Activated CD4-positive, alpha-beta T cell treated with anti-CD3 and anti-CD28 coated beads for 4 hours (primary cell): ENCODE measurements at places on chromosomes 11 and 22.

GRCh38 chr22:43828998-43829782 lies 17.1 kb upstream of the EFCAB6 start:
- no peak for DNase-seq

DNA sequence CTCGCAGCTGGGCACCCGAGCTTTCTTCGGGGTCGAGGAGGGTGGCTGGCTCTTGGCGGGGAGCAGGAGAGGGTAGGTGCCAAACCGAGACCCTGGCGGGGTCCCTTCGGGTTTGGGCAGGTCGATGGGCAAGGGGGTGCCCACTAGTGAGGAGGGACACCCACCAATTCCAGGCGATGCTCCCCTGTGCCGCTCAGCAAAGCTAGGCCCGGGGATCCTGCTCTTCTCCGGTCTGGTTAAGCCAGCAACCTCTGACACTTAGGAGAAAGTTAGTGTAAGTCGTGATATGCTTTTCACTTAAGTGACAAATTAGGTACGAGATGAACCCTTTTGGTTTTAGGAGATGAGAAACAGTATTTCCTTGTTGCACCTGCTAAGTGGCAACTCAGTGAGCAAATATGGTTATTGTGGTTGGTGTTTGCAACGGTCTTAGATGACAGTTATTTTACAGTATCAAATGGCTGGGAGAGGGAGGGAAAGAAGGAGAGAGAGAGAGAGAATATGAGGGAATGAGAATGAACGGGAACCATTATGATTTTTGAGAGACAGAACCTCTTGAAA lies 565 bp downstream of the NUCB2 start:
- no peak for DNase-seq

GRCh38 chr11:99079576-99079975 lies 58.8 kb downstream of the CNTN5 start:
- DNase-seq: no peak

GRCh38 chr22:34502821-34503220 lies 563.1 kb upstream of the ISX start:
- no peak for DNase-seq

- peak; percentile 49 for DNase-seq
Observed at GRCh38 chr22:18091916-18092526, 14.2 kb downstream of the PEX26 start.

DNA sequence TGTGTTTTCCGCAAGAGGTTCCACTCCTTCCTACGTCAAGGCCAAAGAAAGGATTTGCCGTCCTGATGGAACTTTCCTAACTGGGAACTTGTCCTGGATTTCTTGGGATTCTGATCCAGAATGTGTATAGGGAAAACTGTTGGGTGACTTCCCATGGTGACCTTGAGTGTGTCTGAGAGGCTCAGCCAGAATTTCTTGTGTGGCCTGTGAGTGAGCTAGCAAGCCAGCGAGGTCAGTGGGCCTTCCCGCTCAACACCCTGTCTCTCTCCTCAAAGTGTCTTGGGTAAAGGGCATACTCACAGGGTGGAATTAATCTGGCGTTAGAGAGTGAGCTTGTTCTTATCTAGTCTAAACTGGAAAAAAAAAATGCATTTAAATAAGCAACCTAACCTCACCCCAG lies 20.4 kb downstream of the ZNRF3 start:
- no peak for DNase-seq

DNA sequence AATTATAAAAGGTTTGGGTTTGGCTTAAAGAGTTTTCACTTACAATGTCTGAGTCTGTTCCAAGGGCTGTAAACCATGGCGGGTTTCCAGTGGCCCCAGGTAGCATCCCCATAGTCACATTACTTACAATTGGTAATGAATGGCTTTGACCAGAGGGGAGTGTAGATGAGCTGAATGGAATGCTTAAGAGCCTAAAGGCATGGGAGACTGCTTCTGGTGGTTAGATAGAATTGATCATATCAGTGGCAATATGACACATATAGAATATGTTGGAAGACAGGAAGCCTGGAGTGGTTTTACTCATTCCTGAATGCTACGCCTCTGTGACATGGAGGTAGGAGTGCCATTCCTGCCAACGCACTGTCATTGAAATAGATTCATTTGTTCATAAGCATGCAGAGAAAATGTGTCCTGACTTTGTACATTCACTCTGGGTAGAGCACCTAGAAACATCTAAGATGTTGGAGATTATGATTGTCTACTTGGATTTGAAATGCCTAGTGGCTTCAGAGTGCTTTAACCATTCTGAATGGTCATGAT lies 183.3 kb downstream of the BLID start:
- no peak for DNase-seq

- DNase-seq: no peak
Observed at GRCh38 chr11:29448246-29448877, 568.5 kb downstream of the KCNA4 start.

- no peak for DNase-seq
Observed at GRCh38 chr11:84566671-84567070, 1060.5 kb downstream of the DLG2 start.

DNA sequence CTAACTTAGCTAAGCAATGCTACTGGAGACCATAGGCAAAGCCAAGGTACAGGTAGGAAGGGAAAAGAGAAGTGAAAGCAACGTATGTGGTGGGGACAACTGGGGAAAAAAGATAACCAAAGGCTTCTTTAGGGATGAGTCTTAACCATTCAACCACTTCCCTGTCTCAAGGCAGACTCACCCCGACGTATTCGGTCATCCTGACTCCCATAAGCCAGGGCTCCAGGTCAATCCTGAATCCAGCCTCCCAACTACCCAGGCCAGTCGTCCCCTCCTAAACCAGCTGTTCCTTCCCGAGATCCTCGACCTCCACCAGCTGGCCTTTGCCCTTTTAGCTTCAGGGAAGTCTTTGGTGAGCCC lies 330 bp downstream of the ACP2 start:
- DNase-seq: no peak

GRCh38 chr11:74570266-74571061 lies 21.9 kb upstream of the POLD3 start:
- DNase-seq: peak; percentile 12

DNA sequence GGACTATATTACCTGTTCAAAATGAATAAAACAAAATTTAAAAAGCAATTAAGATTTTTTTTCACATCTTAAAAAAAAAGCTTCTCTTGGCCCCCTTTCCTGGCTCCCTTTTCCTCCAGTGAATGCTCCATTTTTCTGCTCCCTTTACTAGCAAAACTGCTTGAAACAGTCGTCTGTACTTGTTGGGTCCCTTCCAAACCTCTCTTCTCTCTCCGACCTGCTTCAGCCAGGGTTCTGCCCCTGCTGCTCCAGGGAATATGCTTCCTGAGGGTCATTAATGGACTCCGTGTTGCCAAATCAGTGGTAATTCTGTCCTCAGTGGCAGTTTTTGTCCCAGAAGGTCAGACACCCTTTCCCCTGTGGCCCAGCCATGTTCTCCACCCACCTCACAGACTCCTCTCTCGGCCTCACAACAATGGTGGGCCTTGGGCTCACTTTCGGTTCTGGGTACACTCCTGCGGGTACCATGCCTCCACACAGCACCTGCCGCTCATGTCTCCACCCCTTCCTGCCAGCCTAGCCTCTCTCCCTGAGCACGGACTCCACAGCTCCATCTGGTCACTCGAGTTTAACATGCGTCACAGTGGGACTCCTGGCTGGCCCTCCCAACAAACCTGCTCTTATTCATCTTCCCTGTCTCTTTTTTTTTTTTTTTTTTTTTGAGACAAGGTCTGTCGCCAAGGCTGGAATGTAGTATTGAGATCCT lies 7.8 kb upstream of the POLR3H start:
- DNase-seq: no peak

GRCh38 chr22:38760477-38761201 lies 4.8 kb upstream of the SUN2 start:
- DNase-seq: no peak

- DNase-seq: no peak
Observed at GRCh38 chr11:27372164-27372563, 9.1 kb upstream of the CCDC34 start.

- no peak for DNase-seq
Observed at GRCh38 chr11:108496643-108497256, 1.4 kb downstream of the POGLUT3 start.

GRCh38 chr11:15617126-15617525 lies 502.4 kb downstream of the INSC start:
- no peak for DNase-seq

DNA sequence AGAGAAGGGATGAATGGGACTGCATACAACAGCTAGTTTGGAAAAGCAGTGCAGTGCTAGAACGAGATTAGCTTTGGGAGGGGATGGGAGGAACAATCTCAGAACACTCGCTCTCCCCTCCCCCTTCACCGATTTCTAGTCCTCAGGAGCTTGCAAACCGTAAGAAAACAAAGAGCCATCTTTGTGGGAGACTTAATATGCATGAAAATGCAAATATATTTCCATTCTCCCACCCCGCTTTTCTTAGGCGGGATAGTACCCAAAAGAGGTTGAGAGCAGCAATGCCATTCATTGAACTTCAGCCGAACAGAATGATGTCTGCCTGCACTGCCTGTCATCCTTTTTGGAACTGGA lies 1.1 kb downstream of the SPINDOC start:
- no peak for DNase-seq

DNA sequence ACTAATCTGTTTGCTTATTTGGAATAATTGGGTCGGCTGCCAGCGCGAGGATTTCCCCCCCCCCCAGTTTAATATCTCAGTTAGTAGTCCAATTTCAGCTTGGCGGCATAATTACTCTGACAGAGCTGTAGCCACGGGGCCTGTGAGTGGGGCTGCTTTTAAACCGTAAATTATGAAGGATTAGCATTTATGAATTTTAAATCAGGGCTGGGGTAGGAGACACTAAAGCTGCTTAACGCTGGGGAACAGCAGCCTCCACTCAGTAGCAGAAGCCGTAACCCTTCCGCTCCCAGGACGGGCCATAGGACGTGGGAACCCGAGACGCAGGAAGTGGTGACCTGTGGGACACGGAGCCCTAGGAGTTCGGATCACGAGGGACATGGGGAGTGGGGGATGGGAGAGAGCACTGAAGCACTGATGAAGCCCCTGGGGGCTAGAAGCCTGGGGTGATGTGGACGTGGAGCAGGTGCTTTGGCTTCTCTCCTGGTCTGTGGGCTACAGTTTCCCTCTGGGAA lies 66.2 kb upstream of the LMO1 start:
- DNase-seq: no peak

DNA sequence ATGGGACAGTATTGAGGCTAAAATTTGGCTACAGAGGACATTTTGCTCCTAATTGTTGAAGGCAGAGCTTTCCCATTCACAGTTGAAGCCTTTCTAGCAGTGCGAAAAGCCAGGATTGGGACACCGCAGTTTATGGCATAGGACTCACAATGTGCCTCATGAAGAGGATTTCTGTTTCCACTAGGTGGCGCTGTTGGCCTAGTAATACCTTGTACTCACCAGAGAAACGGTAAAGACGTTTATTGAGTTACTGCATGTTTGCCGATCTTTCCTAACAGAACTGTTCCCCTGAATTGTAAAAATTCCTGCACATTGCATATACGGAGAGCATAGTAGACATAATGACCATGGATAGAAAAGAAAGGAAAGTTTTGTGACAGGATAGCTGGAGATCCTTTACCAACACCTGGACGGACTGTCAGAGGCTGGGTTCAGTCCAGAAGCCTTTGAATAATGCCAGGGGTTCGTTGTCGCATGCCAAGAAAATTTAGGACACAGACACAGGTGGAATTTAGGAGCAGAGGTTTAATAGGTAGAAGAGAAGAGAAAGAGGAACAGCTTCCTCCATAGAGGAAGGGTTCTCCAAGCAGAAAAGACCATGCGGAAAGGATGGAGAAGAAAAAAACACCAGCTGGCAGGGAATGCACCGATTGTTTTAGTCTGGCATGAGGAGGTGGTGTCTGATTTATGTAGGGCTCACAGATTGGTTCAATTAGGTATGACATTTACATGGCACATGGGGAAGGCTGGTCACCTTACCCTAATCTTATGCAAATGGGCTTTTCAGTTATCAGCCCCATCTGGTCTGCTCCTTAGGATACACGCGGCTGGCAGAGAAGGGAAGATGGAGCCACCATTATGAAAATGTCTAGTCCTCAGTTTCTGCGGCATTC lies 10.8 kb upstream of the OR51D1 start:
- DNase-seq: peak; percentile 29

GRCh38 chr11:82765466-82766034 lies 31.9 kb upstream of the FAM181B start:
- peak; percentile 9 for DNase-seq

DNA sequence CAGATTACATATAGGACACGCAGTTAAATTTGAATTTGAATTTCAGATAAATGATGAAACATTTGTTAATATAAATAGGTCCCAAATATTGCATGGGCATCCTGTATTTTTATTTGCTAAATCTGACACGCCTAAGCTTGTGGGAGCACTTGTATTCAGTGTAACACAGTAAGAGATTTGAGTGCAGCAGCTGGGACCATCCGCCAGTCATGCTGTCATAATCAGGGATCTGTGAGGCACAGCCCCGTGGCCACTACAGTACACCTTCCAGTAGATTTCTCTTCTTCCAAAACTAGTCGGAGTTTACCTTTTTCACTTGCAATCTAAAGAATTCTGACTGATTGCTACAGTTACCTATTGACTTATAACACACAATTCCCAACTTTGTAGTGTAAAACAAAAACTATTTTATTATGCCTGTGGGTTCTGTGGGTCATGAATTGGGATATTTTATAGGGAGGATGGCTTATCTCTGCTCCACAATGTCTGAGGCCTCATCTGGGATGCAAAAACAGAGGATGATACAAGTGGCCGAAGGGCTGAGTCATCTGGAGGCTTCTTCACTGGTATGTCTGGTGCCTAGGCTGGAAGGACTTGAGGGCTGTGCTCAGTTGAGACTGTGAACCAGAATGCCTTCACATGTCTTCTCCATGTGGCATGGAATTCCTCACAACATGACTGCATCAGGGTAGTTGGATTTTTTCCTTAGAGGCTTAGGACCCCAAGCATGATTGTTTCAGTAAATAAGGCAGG lies 74.1 kb downstream of the PRSS23 start:
- no peak for DNase-seq

DNA sequence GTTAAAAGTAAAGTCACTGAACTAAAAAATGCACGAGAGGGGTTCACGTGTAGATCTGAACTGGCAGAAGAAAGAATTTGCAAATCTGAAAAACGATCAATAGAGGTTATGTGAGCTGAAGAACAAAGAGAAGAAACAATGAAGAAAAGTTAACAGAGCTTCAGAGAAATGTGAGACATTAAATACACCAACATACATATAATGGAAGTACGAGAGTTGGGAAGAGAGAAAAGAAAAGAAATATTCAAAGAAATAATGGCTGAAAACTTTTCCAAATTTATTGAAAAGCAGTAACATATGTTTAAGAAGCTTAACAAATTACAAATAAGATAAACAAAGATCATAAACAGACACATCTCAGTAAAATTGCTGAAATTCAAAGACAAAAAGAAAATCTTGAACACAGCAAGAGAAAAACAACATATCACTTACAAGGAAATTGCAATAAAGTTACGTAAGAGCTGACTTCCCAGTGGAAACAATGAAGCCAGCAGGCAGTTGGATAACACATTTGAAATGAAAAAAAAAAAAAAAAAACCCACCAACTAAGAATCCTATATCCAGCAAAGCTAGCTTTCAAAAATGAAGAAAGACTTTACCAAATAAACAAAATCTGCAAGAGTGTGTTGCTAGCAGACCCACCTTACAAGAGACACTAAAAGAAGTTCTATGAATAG lies 56.8 kb downstream of the EMSY start:
- no peak for DNase-seq
